ENCODE measurements at places on chromosomes 11 and 22.

- DNase-seq = no peak
Measured at GRCh38 chr11:126189109-126189929, 22.1 kb downstream of the RPUSD4 start.

DNA sequence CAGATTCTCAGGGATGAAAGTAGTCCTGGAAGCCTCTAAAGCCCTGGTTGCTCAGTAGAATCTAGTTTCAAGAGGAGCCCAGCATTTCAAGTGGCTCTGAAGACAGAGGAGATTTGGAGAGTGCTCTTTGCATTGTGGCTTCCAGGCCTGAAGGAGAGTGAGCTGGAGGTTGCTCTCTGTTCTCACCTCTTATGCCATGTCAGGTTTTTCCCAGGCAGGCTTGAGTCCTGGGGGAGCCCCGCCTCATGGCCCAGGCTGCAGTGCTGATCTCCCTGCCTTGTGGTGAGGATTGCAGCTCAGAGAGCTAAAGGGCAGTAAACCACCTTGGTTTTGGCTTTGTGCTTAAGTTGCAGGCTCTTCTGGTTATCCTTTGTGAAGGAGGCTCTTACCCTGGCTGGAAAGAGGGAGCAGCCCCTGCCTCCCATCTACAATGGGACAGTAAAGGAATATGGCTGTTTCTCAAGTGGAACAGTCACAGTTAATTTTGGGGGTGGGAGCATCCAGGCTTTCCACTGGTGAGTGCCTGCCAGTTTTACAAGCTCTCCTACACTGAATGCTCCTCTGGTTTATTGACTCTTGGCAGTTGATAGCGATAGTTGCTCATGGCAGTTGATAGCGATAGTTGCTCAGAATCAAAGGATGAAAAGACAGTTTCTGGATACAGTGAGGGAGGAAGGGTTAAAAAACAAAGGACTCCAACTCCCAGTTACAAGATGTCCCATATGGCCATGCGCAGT is 32.6 kb downstream of the RCOR2 start:
- DNase-seq = no peak

- DNase-seq = no peak
Measured at GRCh38 chr22:45098056-45098455, 65.7 kb upstream of the NUP50 start.

DNA sequence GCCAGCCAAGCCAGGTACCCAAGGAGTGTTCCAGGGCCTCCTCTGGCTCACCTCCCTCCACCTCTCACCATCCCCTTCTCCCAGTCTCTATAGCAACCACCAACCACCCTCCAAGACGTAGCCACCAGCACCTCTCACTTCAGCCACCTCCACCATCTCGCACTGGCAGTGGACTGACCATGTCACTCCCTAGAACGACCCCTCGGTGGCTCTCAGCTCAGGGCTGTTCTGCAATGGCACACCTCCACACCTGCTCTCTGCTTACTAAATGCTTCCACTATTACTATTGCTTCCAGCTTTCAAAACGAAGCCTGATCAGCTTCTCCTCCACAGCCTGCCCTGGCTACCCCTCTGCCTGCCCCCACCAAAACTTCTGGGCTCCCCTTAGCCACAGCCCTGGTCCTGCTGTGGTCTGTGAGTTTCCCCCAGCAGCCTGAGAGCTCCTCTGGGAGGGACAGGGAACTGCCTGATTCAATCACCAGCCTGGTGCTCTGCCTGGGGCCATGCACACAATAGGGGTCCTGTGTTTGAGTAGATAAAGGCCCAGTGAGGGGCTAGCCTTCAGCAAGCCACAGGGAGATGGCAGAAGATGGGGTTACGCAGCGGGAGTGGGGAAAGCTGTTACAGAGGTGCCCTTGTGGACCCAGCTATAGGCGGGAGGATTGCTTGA is 17.5 kb upstream of the CBX7 start:
- no peak for DNase-seq

DNA sequence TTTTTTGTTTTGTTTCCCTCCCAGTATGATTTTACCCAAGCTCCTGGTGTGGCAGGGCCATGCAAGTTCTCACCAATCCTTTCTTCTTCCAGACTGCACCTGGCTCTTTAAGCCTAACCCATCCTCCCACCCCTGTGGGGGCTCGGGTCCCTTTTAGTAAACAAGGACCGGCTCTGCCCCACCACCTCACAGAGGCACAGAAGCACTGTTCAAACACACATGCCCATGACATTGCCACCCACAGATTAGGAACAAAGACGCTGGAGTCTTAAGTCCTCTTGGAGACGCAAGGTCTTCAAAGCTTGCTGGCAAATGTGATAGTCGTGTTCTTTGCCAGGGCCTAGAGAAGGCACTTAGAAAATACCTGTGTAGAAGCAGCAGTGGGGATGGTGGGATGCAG is 18.9 kb downstream of the UQCR10 start:
- DNase-seq = no peak

GRCh38 chr11:1748636-1749394 is 1.6 kb downstream of the IFITM10 start:
- DNase-seq = no peak

DNA sequence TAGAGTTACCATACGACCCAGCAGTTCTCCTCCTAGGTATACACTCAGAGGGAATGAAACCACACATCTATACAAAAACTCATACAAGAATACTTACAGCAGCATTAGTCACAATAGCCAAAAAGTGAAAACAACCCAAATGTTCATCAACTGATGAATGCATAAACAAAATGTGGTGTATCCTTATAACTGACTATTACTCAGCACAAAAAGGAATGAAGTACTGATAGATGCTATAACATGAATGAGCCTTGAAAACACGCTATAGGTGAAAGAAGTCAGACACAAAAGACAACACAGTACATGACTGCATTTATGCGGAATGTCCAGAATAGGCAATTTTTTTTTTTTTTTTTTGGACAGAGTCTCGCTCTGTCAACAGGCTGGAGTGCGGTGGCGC is 23.1 kb downstream of the NCAPD3 start:
- DNase-seq = no peak

DNA sequence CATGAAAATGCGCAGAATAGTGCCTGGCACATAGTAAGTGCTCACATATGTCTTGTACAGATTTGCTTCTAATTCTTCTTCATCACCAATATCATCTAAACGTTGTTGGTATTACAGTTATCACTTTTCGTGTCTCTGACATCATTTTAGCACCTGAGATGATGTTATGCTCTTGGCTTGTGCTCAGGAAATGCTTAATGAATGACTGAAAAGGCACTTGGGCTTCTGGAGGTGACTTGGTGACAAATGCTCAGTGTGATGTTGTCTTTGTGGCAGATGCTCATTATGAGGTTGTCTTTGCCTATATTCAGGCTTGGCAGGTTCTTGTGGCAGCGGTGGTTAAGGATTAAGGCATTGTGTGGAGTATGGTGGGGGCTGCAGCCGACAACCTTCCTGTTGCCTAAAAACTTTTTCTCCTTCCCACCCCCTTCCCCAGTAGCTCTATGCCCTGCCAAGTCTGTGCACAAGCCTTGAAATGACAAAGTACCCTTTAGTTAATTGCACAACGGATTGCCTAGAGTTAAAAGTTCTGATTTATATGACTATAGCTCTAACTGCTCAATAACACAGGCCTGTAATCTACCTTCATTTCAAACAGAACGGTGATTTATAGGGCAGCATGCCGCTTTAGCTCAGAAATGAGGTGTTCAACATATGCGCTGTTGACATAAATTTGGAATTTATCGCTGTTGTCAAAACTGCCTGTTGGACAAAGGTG is 82.5 kb downstream of the ZBTB16 start:
- DNase-seq = no peak
